ENCODE measurements at places on chromosomes 13 and 19. TPM values are rescaled to one million over a fixed set of nuclear protein-coding genes. Genes with fewer than 3 reads are reported as not detected.

Gene ZNF578
- total RNA-seq: 0.34 TPM

Gene TMEM255B
- total RNA-seq: 1.7 TPM

Gene GPC6
- total RNA-seq: 112 TPM

DNA sequence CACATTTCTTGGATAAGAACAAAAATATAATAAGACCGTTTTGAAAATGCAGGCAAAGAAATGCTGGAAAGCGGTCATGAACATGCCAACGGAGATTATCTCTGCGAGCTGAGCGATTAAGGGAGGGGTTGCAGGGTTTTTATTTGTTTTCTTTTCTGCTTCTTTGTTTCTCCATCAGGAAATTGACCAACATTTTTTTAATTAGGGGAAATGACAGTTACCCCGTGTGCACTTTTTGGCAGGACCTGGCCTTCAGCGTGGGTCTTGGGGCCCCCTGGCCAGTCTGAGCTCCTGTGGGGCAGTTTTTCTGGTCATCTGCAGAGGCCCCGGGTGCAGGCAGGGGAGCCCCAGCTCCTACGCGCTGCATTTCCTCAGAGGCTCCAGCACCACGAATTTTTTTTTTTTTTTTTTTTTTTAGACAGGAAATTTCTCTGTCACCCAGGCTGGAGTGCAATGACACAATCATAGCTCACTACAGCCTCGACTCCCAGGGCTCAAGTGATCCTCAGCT, 31.3 kb upstream of the HOMER3 start:
- no peak for DNase-seq

- no peak for DNase-seq
These were observed 173.7 kb downstream of the TBC1D4 start for GRCh38 chr13:75308222-75308621.

DNA sequence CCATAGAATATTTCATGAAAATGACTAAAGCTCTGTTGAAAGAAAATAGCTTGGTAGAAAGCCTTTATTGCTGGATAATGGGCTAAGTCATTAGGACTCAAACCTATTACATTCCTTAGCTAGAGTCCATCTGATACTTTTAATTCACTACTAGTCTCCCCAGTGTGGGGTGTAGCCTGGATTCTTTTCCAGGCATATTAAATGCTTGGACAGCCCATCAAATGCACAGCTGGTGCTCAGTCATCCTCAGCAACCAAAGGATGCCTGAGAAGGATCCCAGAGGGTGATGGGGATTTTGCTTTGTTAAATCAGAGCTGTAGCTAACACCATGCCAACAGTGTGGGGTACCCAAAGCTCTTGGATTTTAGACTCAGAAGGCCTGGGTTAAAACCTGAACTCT, 153.5 kb downstream of the DLEU7 start:
- DNase-seq: no peak

GRCh38 chr13:93859716-93860115, 619.8 kb downstream of the DCT start:
- no peak for DNase-seq

GRCh38 chr19:53467485-53468262, at the start of gene ZNF813:
TSS of gene ZNF813 (plus strand) at chr19:53467733. CDS start at chr19:53483823, 16,090 bp downstream.
- peak; percentile 94 for DNase-seq

DNA sequence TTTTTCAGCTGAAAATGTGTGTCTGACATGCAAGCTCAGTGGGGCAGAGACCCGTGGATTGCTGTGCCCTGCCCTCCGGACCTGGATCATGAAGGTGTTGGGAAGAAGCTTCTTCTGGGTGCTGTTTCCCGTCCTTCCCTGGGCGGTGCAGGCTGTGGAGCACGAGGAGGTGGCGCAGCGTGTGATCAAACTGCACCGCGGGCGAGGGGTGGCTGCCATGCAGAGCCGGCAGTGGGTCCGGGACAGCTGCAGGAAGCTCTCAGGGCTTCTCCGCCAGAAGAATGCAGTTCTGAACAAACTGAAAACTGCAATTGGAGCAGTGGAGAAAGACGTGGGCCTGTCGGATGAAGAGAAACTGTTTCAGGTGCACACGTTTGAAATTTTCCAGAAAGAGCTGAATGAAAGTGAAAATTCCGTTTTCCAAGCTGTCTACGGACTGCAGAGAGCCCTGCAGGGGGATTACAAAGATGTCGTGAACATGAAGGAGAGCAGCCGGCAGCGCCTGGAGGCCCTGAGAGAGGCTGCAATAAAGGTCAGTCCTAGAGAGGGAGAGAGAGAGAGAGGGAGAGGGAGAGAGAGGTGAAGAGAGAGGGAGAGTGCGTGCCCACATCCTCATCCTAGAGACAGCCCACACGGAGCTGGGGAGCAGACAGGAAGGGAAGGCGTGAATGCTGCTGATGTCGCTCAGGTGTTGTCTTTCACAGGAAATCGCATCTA, 5.1 kb upstream of the DCUN1D2 start:
- DNase-seq: no peak

DNA sequence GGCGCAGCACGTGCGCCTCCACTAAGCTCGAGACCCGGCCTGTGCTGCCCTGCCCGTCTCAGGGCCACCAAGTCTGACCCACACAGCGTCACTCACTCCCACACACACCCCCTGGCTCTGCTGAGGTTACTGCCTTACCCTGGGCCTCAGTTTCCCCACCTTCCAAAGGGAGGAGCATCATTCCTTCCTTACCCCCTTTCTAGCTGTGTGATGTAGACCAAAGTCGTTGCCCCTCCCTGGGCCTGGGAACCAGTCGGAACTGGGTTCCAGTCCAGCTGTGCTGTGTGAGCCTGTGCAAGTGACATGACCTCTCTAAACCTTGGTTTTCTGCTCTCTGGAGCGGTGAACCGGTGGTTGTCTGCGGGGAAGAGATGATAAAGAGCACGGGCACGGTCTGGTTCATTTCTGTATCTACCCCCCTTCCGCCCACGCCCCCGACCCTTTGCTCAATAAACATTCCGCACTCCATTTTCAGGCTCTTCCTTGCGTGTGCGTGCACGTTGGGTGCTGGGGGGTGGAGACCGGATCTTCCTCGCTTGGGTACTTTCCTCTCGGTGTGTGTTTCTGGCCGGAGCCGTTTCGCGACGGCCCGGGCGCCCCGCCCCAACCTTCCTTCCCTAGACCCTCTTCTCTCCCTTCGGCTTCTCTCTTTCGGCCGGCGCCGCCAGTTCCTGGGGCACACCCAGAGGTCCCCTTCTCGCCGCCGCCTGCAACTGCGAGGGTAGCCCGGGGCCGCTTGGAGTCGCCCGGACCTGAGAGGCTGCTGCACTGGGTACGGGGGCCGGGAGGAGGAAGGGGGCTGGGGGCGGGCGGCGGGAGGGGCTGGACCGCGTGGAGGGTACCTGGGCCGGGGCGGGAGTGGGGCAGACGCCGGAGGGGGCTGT, at the start of gene ZNF581:
ZNF581 (plus strand) TSS at position 647 of the 884 bp plus-strand sequence. CDS start 923 bp downstream, outside the sequence.
- DNase-seq: peak; percentile 80

- DNase-seq: no peak
These were observed 7.1 kb downstream of the FUZ start for GRCh38 chr19:49805822-49806619.

GRCh38 chr13:24265453-24265852, 43.9 kb upstream of the C1QTNF9 start:
- no peak for DNase-seq

DNA sequence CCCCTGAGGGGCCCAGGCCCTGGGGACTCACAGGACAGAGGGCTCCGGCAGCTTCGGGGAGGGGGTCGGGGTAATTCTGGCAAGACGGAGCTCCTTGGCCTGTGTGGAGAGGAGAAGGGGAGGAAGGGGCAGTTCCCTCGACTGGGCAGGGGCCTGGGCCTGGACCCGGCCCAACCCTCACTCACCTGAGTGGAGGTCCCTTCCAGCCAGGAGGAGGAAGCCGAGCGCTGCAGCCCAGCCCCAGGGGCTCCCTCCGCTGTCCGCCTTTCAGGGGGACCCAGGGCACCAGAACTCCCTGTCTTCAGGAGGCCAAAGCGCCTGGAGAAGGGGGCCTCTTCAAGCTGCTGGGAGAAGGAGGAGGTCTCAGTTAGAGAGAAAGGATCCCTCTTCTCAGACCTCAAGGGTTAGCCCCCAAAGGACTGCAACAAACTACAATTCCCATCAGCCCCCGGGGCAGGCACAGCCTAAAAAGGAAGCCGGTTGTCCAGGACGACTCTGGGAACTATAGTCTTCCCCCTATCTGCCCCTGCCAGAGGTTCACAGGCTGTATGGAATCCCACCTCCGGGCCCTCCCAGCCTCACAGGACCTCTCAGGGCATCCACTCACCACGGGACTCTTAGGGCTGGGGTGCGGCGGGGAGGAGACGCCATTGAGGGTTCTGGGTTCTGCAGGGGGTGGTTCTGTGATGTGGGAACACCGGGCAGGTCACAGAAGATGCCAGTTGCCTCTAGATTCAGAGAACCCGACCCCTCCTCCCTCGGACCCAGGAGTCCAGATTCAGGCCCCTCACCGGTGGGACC, 19.8 kb downstream of the EPS8L1 start:
- no peak for DNase-seq

DNA sequence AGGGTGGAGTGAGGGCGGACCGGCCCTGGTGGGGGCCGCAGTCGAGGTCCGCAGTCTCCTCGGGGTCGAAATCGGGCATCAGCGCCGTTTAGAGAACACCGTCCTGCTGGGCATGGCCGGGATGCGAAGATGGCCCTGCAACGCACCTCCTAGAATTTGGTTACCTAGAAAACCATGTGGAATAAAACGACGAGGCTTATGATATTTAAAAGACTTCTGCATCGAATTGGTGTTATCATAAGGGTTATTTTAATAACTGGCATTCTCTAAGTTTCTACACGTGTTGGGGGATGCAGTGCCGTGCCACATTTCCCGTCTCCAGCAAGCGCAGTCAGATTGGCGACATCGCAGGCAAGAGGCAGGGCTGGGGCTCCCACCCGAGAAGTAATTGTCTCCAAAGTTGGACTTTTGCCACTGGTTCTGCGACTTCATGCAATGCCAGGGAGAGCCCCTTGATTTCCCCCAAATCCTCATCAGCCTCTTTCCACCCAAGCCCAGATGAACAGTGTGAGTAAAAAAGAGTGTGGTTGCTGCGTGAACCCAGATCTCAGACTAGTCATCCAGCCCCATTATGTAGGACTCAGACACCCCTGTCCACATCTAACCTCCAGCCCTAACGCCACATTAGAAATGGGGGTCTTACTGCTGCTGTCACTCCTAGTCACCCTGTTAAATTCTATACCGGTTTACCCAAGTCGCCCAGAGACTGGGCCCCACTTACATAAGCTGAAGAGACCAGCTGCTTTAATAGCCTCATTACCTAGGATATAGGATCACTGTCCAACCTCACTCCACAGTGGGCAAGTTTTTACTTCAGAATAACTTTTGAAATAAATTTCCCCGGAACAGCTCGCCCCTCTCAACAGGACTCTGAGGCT, 571 bp upstream of the DHRS12 start:
- DNase-seq: no peak

GRCh38 chr13:98851276-98851675, 98.8 kb upstream of the SLC15A1 start:
- no peak for DNase-seq

DNA sequence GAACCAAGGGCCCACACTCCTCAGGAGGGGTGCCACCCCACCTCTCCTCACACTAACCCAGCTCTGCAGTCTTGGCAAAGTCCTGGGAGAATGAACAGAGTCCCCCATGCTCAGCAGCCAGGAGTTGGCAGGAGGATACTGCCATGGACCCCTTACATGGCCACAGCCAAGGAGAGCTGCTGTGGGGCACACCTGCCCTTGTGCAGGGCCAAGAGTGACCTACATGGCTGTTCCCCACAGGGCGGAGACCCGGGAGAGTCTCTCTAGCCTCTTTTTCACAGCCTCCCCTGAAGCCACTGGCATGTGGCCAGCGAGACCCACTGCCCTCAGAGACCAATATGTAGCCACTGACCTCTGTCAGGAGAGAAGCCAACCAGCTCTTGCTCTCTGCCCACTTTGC, 45.9 kb upstream of the VSTM2B start:
- no peak for DNase-seq

DNA sequence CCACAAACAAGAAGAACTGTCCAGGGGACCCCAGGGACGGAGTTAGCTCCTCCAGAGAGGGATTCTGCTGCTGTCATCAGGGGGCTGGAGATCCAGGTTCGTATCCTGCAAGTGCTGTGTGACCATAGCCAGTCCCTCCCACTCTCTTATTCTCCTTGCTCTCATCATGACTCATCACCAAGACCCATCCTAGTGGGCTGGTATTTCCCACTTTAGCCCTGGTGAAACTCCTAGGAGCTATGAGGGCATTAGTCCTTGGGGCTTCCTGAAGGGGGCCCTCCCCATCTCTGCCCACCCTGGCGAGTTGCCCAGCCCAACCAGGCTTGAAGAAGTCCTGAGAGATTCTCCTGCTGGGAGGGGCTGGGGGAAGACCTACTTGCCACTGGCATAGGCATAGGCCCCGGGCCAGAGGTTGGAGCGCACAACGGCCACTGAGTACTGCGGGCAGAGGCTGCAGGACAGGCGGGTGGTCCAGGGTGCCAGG, 7.5 kb upstream of the DMWD start:
- no peak for DNase-seq

GRCh38 chr13:104086210-104086609, 1020.0 kb upstream of the SLC10A2 start:
- no peak for DNase-seq

DNA sequence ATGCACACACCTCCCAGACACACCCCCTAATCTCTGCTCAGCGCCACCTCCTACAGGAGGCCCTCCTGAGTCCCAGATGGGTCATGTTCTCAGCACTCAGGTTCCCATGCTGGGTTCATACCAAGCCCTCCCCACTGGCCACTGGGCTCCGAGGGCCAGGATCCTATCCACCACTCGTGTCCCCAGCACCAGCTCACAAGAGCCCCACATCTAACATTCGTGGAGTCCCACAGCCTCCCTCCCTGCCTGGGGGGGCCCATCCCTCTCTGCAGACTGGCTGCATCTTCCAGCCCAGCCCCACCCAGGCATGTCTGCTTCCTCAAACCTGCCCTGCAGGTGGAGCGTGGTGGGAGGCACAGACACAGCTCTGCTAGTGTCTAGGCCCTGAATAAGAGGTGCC, 227.4 kb downstream of the TUBA3C start:
- DNase-seq: no peak

DNA sequence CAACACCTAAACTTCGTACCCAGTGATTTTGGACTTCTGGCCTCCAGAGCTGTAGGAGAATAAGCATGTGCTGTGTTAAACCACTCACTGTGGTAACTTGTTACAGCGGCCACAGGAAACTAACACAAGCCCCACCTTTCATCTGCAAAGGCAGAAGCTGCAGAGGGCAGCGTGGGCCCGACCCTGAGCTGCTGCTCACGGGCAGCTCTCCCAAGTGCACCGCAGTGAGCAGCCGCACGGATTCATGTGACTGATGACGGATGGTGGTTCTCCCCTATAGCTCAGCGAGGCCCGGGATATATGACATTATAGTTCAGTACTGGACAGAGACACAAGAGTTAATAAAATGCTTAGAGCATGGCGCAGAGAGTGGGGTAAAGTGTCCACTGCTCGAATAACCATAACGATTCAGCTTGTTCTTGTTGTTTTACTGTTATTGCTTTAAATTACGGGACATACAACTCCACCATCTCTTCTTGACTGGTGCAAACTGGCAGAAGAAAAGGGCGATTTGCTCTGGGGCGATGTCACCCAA, 21.9 kb downstream of the VRK3 start:
- DNase-seq: no peak

Data from mesothelial cell of epicardium (in vitro differentiated cells).